ENCODE measurements at places on chromosomes 16 and 17.
A peak's percentile ranks its signal among the peaks of the same experiment; 100 is the strongest.

DNA sequence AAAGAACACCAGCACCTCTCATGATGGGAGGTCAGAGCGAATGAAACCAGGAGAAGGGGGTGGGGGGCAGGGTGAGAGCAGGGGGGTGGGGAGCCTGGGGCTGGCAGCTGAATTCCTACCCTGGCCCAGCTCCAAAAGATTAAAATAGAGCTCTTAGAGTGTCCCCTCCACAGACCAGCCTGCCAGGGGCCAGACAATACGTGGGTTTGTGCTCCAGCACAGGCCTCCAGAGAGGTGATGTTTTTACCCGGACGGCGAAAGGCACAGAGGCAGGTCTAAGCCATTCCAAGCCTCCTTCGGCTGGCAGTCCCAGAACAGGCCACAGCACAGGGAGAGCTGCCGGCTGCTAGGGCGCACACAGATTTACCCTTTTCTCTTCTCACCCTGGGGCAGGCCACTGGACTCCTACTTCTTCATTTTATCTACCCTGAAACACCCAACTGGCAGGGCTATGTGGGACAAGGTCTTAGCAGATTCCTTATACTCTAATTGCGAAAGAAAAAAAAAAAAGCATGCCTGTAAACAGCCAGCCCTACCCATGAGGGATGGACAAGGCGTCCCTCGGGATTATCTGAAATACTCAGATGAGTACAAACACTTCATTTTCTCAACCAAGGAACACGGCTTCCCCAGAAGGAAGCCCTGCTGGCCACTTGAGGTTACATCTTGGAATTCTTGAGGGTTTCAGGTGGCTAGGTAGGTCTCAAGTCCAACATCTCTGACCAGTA is 71.9 kb upstream of the NOG start:
- DNase-seq, result no peak

DNA sequence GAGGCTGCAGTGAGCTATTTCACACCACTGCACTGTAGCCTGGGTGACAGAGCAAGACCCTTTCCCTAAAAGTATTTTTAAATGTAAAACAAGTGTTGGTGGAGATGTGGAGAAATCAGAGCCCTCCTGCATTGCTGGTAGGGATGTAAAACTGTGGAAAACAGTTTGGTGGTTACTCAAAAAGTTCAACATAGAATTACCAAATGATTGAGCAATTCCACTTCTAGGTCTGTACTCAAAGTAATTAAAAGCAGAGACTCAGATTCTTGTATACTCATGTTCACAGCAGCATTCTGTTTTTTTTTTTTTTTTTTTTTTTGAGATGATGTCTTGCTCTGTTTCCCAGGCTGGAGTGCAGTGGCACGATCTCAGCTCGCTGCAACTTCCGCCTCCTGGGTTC is 141.8 kb downstream of the PITPNC1 start:
- DNase-seq, result no peak

DNA sequence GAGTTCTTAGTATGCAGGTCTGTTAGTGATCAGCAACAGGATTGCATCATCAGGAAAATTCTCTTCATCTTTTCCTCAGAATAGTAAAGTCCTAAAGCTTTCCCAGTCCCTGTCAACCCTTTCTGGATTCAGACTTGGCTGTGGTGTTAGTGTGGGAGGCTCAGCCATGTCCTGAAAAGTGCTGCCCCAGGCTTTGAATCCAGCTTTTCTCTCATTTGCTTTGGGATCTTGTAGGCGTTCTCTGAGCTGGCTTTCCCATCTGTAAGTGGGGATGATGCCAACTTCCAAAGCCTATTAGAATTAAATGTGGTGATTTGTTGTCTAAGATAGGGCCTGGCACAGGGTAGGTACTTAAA is 3.0 kb downstream of the ALKBH5 start:
- no peak for DNase-seq

DNA sequence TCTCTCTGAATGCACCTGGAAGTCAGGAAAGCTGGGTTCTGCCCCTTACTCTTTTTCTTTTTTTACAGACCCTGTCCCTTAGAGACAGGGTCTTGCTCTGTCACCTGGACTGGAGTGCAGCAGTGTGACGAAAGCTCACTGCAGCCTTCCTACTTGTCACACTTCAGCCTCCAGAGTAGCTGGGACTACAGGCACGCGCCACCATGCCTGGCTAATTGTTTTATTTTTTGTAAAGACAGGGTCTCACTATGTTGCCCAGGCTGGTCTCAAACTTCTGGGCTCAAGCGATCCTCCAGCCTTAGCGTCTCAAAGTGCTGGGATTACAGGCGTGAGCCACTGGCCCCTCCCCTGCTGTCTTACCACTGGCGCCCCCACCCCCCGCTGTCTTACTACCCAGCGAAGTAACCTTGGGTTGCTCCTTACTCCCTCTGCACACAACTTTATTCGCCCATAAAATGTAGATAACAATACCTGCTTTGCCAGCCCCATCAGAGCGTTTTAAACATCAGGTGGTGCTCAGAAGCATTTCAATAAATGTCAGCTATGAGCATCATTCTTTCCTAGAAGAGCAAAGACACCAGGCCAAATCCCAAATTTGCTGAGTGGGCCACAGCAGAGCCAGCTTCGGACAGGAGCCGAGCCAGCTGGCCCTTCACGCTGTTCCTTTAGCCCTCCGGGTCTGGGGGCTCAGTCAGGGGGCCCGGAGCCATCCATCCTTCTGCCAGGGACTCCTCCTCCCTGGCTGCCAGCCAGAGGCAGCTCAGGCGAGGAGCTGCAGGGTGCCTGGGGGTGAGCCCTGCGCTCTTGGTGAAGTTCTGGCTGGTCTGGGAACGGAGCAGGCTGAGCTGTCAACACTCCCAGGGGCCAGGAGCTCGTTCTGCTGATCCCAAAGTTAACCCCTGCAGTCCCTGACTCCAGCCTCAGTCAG is 24.4 kb downstream of the SRL start:
- DNase-seq, result no peak

DNA sequence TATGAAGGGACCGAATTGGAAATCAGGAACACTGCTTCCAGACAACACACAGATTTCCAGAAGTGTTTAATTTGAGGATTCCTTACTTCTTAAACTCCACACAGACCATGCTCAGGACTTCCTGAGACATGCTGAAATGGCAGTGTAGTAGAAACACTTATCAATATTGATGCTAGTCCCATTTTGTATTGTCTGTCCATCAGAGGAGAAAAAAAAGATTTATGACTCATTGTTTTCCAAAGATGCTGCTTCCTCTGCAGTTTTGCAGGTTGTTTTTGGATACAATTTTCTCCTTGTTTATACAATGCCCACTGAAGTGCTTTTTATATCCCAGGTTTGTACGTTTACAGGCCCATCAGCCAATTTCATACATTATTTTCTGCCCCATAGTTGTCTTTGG is 68.3 kb upstream of the TANC2 start:
- DNase-seq, result no peak

- no peak for DNase-seq
These were observed 160.8 kb downstream of the FOXL1 start for GRCh38 chr16:86739178-86739577.

DNA sequence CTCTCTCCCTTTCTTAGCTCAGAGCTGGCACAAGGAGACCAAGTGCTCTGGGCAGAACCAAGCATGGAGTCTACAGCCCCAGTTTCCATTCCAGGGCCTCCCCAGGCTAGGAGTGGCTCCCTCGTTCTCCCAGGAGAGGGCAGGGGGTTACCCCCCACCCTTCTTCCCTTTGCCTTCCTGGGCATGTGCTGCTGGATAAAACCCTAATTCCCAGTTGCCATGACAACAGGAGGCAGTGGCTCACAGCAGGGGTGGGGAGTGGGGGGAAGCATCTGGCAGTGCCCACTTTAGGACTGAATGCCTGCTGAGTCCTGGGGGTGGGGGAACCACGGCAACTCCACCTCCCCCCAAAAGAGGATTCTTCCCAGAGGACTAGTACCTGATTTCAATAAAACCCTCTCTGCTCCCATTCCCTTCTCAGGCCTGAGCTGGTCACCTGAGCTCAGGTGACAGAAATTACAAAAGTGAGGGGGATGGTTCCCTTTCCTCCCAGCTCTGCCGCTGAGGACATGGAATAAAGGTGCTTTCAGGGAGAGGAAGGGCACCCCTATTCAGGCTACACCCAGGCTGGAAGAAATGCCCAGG is 1.8 kb downstream of the MPP2 start:
- DNase-seq, result no peak

- no peak for DNase-seq
These were observed 22.6 kb downstream of the PRPSAP1 start for GRCh38 chr17:76331083-76331482.

GRCh38 chr17:39927929-39928857 is 661 bp downstream of the LRRC3C start:
- no peak for DNase-seq

GRCh38 chr16:52407778-52408177 is 139.2 kb downstream of the TOX3 start:
- no peak for DNase-seq

DNA sequence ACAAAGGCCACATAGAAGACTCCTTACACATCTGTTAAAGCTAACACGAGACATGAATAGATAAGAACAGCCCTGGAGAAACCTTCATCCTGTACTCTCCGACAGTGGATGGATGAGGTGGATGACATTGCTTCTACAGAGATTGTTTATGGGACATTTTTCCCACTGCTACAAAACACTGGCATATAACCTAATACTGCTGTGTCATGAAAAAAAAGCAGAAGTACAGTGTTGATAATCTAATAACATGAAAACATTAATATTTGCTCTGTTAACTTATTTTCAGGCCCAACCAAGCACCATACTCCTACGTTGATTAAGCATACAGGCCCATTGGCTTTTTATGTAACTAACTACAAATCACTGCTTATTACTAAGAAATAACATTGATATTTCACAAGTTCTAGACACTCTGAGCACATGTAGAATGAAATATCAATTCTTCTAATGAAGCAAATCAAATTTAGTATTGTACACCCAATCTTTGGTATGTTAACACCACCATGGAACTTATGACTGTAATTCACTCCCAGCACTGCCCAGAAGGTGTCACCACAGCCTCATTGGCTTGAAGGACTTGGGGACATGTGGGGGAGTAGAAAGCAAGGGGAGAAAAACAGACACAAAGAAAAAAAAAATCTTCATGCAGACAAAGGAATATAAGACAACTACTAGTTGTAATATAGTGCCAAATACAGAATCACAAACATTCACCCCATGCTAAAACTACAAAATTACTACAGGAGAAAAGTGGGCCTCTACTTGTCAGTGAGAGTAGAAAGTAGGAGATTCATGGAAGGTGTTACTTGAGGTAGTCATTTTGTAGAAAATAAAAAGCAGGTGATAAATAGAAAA is 330.0 kb upstream of the PMFBP1 start:
- DNase-seq, result peak; percentile 28

- DNase-seq, result no peak
These were observed 98.7 kb upstream of the ZNF469 start for GRCh38 chr16:88284101-88284500.

DNA sequence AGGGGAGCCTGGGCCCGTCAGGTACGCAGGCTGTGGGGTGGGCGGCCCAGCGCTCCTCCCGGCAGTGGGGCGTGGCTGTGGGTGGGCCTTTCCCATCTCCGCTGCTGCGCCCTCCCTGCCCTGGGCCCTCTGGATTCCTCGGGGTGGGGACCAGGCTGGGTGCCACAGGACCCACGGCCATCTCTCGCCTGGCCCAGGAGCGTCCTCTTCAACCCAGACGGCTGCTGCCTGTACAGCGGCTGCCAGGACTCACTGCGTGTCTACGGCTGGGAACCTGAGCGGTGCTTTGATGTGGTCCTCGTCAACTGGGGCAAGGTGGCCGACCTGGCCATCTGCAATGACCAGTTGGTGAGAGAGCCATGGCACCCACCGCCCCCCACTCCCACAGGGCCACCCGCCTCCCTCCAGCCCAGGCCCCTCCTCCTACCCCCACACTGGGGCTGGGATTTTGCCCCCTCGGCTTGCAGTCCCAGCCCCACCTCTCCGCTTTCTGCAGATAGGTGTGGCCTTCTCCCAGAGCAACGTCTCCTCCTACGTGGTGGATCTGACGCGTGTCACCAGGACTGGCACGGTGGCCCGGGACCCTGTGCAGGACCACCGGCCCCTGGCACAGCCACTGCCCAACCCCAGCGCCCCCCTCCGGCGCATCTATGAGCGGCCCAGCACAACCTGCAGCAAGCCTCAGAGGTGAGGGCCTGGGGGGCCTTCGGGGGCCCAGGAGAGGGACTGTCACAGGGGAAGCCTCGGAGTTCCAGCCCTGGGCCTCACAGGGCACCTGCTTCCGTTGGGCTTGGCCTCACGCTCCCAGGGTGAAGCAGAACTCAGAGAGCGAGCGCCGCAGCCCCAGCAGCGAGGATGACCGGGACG is 17.2 kb downstream of the KATNB1 start:
- DNase-seq, result no peak

- DNase-seq, result no peak
These were observed 451.3 kb downstream of the PMP22 start for GRCh38 chr17:14813649-14814370.

DNA sequence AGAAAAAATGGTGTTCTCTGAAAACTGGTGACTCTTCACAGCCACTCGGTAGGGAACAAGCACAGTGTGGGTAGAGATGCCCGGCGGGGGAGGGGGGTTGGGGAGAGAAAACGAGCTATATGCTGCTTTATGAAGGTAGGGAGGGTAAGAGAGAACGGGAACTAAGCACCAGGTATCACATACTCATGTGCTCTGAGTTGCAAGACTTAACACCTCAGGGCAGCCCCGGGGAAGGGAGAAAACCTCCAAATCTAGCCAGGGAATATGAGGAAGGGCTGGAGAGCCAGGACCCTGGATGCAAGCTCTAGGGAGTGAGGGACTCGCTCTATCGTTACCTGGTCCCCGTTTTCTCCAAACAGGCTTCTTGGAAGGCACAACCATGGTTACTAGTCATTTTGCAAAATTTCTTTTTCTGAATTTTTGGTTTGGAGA is 35.3 kb downstream of the HIC1 start:
- peak; percentile 40 for DNase-seq

DNA sequence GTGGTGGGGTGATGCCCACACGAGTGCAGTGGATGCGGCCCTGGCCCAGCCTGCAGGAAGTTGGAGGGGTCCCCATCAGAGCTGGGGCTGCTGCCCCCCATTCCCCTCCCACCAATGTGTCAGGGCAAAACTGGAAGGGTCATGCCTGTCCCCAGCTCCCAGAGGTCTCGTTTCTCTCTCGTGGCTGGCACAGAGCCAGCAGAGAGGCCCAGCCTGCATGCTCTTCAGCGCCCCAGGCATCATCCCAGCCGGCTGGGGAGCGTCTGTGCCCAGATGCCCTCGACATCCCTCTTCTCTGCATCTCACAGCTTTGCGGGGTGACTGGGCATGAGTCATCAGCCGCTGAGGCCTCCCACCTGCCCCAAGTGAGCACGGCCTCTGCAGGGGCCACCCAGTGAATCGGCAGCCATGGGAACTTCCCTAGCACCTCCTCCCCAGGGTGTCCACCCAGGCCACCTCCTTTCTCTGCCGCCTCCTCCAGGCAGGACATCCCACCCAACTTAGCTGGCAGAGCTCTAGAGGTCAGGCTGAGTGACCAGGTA is 9.8 kb upstream of the CSNK1D start:
- DNase-seq, result peak; percentile 36

GRCh38 chr17:68640242-68640989 is 39.2 kb upstream of the FAM20A start:
- DNase-seq, result no peak

DNA sequence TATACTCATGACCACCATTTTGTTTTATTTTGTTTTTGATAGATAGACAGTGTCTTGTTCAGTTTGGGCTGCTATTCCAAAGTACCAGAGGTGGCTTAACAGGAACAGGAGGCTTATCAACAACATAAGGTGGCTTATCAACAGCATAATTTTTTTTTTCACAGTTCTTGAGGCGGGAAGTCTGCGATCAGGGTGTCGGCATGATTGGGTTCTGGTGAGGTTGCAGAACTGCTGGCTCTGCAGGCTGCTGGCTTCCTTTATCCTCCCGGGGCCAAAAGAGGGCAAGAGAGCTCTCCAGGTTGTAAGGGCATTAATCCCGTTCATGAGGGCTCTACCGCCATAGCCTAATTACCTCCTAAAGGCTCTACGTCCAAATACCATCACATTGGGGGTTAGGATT is 11.8 kb upstream of the HSD17B2 start:
- no peak for DNase-seq
